ENCODE measurements at places on chromosomes 2 and 18.

DNA sequence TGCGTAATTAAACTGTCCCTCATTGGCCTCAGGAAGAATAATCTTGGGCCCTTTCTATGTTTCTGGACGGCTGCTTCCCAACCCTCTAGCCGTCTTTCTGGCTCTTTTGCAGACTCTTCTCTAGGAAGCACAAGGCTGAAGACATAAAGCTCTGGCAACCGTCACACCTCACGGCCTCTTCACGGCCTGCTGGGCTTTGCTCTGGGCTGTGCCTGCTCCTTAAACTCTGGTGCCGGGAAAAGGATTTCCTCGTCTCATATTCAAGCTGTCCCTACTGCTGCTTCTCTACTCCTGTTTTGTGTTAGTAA is 36.0 kb upstream of the WIPF1 start:
- DNase-seq = no peak

DNA sequence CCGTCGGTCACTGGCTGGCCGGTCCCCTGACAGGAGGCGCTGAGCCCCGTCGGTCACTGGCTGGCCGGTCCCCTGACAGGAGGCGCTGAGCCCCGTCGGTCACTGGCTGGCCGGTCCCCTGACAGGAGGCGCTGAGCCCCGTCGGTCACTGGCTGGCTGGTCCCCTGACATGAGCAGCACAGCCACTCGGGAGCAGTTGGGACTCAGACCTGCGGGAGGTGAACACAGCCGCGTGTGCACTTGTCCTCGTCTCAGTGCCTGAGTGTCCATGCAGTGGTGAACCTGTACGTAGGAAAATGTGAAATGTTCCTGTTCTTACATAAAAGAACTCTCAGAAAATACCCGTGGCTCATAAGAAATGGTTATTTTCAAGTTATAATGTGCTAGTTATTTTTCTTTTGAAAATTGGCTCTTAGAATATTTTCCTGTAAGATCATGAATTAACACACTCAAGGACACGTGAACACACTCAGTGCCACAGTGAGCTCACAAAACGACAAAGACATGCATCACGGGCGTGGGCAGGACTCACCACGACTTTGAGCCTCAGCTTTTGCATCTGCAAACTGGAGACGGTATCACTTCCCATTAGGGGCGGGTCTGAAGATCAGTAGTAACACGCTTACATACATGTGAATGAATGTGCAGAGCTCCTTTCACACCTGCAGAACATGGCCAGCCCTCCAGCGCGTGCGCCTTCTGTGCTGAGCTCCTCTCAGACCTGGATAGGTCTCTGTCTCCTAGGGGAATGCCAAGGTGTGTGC is 21.1 kb upstream of the NFATC1 start:
- no peak for DNase-seq

GRCh38 chr2:199989822-199990221 is 34.4 kb downstream of the MAIP1 start:
- no peak for DNase-seq

- peak; percentile 60 for DNase-seq
Observed at GRCh38 chr2:33275689-33276444, 200.6 kb upstream of the RASGRP3 start.

- no peak for DNase-seq
Observed at GRCh38 chr2:142153601-142154000, 22.8 kb upstream of the LRP1B start.

GRCh38 chr2:23235292-23235691 is 149.7 kb upstream of the KLHL29 start:
- no peak for DNase-seq

- DNase-seq = no peak
Observed at GRCh38 chr2:45720210-45720609, 68.7 kb downstream of the PRKCE start.

GRCh38 chr2:28809927-28810326 is 707 bp upstream of the SPDYA start:
- no peak for DNase-seq
